Nephron progenitor cell (in vitro differentiated cells): ENCODE measurements at places on chromosomes 1 and 21.

DNA sequence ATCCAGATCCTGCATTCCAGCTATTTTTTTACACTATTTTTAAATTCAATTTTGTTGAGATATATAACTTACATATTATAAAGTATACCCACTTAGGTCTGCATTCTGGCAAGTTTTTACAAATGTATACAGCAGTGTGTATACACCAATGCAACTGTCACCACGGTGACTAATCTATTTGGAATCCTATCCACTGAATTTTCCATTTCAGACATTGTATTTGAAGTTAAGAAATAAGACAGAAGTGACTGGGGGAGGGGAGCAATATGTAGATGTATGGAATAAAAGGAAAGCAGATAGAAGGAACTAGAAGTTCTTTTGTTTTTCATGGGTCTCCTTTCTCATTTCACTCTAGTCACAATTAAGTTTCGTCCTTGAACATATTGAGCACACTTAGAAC lies 431.5 kb upstream of the CHRM3 start:
- no peak for DNase-seq

DNA sequence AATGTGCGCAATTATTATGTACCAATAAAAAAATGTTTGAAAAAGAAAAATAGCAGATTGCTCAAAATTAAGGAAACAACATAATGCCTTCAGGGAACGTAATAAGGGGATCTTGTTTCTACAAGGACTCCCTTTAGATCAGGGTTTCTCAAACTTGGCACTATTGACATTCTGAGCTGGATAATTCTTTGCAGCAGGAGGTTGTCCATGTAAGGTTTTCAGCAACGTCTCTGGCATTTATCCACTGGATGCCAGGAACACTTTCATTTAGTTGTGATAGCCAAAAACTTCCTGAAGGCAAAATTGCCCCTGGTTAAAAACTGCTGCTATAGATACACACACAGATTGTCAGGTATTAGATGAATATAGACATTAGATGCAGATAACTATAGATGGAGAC lies 666.7 kb upstream of the ADAMTS5 start:
- DNase-seq = no peak

DNA sequence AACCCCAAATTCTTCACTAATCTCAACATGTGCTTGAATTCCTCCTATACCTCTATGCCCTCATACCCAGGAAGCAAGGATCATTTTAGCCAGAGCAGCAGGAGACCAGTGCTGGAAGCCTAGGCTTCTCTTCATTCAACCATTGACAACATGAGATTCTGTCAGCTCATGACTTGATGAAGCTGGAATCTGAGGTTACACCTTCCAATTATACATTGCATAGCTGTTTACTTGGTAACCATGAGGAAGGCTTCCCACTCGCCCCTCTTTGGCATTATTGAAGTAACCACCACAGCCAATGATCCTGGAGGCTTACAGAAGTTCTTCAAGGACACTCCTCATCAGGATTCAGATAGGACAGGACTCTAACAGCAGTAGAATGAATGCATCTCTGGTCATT lies 160.3 kb downstream of the TPR start:
- no peak for DNase-seq

DNA sequence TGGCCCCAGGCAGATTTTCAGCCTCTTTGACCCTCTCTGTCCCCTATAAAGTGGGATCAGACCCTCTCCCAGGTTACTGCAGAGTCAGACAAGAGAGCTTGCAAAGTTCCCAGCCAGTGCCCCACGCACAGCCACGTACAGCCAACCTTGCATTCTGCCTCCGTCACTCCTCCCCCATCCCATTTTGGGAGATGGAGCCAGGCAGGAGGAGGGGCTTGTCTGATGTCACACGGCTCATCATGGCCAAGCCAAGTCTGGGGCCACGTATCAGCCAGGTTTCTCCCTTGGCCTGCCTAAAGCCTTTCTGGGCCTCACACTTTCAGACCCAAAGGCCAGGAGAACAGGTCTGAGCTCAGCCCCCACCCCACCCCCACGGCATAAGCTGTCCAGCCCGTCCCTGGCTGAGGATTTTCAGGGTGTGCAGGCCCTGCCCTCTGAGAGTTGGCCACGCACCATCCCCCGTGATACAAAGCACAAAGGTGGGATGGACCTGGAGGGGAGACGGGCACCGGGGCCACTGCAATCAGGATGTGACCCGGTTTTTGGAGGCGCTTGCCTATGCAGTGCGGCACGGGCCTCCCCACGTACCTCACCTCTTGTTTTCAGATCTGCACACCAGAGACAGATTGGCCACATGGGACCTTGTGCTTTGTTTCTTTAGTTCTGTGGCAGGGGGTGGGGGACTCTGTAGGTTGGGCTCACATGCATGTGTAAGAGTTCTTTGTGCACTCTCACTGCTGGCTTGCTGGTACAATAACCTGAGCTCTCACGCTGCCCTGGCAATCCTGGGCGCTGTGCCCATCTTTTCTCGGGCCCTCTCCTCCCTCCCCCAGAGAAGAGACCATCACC lies 47.6 kb downstream of the TRIM11 start:
- no peak for DNase-seq

DNA sequence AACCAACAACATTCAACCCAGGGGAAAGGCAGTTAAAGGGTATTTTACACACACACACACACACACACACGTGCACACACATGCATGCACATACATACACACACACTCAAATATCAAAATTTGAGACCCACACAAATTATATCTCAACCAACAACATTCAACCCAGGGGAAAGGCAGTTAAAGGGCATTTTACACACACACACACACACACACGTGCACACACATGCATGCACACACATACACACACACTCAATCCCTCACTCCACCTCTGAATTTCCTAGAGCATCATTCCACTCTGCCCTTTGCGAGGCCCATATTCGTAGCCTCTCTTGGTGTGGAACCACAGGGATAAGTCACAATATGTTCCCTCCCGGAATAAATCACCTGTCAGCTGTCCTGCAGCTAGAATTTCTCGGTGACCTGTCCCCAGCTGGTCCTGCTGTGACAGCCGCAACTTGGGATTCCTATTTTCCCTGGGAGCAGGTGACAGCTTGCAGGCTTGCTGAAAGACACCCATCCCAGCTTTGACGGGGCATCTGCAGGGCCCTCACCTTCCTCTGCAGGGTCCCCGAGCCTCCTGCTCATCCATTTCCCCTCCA lies 122.7 kb downstream of the PSMG1 start:
- DNase-seq = no peak

DNA sequence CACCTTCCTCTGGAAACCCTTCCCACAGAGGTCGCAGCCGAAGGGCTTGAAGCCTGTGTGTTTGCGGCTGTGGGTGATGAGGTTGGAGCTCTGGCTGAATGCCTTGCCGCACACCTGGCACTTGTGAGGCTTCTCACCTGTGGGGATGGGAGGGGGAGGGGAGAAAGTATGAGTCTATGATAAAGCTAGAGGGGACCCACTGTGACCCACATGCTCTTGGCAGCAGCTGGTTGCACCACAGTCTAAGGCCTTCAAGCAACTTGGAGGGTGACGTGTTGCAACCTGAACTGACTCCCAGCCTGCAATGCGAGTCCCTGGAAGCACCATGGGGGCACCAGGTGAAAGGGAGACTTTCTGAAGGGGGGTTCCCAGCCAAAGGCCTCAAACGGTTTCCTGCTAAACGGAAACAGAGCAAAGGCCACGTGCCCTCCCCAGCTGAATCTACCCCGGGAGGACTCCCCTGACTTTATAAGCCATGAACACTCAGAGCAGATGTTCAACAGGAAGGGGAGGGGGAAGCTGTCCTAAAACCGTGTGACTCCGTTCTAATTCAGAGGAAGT lies 10.6 kb downstream of the GFI1 start:
- no peak for DNase-seq

DNA sequence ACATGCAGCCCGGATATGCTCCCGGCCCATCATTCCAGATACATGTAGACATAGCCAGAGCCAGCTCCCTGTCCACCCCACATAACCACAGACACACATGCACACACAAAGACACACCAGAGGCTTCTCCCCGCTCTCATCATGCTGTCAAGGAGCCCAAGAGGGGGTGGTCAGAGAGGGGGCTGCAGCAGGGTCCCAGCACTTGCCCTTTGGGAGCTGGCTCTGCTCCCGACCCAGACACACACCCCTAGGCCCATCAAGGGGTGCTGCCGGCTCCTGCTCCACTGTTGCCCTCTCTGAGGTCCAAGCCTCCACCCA lies 2.6 kb downstream of the PTAFR start:
- no peak for DNase-seq

DNA sequence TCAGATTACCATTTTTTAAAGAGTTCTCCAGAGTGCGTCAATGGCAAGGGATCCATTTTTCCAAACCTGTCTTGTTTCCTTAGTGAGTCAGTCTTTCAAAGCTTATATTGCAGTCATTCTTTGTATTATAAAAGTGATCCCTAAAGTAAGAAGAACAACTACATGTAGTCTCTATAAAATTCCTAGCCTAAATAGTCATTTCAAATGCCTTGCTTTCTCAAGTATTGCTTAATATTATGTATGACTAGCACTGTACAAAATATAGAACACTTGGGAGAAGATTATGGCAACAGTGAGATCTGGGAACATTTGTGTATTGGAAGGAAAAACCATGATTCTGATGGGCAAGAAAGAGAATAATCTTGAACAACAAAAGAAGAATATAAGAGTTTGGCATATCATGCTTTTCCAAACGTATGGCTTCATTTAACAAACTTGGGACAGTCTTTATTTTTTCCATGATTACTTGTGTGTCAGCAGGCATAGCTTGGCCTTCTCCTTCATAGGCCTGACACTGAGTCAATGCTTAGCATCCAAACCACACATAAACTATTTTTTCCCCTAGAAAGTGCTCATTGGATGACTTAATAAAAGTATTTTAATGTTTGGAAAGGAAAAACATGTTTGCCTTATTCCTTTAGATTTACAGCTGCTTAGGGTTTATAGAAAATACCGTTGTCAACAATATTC lies 547.4 kb downstream of the LTN1 start:
- DNase-seq = no peak

DNA sequence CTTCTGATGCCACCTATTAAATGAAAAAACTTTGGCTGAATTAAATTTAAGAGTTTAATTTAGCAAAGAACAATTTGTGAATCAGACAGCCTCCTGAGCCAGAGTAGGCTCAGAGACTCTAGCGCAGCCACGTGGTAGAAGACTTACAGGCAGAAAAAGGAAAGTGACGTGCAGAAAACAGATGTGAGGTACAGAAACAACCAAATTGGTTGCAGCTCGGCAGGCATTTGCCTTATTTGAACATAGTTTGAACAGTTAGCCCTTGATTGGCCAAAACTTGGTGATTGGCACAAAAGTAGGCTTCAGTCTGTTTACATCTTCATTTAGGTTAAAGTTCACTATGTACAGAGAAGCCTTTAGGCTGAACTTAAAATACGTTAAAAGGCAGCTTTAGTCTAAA lies 22.9 kb downstream of the TCP10L start:
- no peak for DNase-seq

DNA sequence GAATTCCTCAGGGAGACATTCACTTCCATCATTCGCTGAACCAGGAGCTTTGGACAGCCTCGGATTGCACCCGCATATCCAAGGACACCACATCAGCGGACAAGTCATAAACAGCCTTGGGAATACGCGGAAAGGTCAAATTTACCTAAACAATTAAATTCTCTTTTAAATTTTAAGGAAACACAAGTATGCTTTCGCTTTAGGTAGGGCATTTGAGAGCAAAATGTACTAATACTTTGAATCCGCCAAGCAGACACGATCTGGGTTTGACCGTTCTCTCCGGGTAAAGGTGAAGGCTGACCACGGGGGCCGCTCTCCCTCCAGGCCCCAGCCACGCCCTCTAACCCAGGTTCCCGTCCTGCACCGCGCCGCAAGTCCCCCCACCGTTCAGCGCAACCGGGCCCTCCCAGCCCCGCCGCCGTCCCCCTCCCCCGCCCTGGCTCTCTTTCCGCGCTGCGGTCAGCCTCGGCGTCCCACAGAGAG lies 479 bp upstream of the ACADM start:
- peak; percentile 84 for DNase-seq

DNA sequence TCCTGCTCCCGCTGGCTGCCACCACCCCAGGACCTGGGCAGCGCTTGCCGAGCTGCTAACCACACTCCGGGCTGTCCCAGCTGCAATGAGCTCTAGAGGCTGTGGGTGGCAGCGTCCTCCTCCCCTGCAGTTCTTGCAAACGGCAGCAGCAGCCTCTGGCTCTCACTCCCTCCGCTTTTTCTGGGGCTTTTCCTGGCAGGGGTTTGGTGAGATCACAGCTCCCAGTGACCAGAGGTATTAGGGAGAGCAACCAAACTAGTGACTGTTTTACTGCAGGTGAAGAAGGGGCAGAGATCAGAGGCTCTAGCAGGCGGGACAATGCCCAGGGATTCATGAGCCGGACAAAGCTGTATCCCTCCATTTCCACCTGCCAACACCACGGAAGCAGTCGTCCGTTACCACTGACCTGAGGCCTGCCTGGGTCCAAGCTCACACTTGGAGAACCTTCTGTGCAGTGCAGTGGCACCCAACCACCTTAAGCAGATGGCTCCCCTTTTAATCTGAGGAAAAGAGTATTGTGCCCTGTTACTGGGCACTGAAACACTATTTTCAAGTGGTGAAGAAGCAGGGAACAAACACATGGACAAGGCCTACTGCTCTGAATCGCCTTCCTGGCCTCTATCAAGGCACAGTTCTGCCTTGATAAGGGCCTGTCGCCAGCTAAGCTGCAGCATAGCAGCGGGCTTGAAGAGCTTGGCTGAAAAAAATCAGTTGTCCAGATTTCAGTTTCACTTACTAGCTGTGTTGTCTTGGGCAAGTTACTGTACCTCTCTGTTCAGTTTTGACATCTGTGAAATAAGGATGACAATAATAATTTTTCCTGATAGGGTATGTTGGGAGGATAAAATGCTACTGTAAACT lies at the start of gene F5:
Gene F5 (minus strand): TSS at position 87 of the 861 bp plus-strand sequence. CDS start 95 bp downstream, outside the sequence.
- DNase-seq = peak; percentile 71

- DNase-seq = no peak
Observed at GRCh38 chr1:39157304-39157703, 47.2 kb upstream of the MACF1 start.

GRCh38 chr1:49226758-49227157 lies 450.1 kb upstream of the BEND5 start:
- DNase-seq = no peak

DNA sequence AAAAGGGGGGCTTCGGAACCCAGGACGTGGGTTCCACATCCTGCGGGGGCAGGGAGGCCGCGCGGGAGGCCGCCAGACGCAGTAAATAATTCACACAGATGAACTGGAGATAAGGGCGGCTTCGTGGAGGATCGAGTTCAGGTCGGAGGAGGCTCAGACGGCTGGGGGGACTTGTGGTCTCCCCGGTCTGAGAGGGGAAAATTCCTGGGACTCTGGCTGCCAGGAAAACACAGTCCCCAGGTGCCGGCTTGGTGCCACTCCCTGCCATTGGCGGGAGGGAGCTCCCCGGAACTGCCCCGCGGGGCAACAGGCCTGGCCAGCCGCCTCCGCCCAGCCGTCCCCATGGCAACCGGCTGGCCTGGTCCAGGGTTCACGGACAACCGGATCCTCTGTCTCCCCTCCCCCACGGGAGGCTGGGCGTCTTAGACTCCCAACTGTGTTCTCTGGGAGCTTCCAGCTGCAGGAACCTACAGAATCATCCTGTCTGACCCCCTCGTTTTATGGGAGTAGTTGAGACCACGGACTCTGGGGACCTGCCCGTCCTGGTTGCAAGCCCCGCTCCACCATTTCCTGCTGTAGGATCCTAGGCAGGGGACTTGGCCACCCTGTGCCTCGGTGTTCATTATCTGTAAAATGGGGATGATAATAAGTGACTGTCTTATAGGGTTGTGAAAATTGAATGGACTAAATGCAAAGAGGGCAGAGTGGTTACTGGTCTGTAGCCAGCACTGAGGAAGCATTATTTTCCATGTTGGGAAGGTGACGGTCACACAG lies 9.6 kb downstream of the CAMK2N1 start:
- DNase-seq = peak; percentile 62

- DNase-seq = no peak
Observed at GRCh38 chr1:150981805-150982712, at the start of gene ANXA9. Gene ANXA9, plus strand, starts transcription at chr1:150982292. Its CDS starts 814 bp downstream, at chr1:150983106.
